ENCODE measurements at places on chromosomes 12 and 14.
A peak's percentile ranks its signal among the peaks of the same experiment; 100 is the strongest.

DNA sequence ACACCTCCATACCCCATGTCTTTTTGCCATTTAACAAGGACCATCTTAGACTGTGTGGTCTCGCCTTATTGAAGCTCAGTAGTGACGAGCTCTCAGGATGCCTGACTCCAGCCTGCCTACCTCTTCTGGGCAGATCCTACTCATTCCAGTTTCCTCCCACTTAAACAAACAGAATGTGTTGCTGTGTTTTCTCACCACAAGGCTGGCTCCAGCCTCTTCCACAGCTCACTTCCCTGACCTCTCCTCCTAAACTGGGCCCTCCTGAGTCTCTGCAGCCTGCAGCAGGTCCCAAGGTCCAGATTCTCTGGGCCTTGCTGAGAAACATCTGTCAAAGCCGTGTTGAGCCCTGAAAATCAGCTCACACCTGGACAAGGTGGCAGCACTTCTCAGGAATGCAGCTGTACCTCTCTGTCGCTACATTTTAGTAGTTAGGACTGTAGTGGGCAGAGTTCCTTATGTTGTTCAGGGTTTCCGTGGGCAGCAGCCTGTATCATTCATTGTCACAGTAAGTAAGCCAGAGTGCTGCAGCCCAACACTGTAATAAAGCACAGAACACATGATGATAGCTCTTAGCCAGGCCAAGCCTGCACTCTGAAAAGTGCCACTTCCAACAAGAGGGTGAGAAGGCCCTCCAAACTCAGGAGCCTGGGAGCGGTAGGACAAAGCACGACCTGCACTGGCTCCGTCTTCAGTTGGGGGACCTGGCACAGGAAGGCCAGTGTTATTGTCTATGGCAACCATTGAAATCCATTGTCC lies 68.5 kb downstream of the NKX2-1 start:
- peak; percentile 96 for DNase-seq

GRCh38 chr14:36028218-36028617 lies 148.3 kb downstream of the PTCSC3 start:
- DNase-seq = no peak

DNA sequence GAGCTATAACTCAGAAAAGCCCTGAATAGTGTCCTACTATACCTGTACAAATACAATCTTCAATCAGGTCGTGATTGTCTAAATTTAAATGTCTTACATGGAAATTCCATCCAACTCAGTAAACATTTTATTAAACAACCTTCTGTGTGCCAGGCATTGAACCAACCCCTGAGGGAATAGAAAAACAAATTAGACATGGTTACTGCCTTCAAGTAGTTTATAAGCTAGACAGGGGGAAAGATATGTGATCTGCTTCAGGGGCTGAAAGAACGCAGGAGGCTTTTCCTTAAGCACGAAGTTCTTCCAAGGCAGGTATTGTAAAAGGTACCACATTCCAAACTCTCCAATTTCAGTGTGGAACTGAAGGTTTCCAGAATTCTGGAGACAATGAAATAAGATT lies 39.7 kb upstream of the STAB2 start:
- no peak for DNase-seq

DNA sequence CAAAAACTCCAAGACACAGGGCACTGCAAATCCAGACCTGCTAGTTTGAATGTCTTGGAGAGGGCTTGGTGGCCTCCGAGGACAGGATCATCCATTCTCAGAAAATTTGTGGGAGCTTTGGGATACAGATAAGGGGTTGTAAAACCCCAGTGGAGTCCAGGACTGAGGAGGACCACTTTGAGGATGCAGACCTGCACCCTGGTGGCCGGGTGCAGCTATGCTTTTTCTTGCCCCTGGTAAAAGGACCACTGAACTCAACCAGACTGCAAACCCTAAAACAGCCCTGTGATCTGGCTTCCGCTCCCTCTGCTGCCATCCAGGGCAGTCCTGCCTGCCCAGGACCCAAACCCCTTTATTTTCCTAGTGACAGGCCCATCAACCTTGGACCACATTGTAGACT lies 169.5 kb upstream of the DAAM1 start:
- no peak for DNase-seq

- DNase-seq = no peak
Measured at GRCh38 chr14:89014569-89014850, 190.1 kb downstream of the TTC8 start.

DNA sequence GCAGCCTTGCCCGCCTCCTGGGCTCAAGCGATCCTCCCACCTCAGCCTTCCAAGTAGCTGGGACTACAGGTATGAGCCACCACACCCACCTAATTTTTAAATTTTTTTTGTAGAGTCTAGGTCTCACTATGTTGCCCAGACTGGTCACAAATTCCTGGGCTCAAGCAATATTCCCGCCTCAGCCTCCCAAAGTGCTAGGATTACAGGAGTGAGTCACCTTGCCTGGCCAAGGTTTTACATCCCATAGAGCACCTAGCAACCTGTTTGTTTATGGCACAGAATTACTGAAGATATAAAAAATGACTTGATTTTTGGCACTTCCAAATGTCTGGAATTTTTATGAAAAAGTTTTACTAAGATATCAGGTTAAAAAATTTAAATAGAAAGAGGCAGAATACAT lies 16.5 kb downstream of the MYO1A start:
- no peak for DNase-seq

DNA sequence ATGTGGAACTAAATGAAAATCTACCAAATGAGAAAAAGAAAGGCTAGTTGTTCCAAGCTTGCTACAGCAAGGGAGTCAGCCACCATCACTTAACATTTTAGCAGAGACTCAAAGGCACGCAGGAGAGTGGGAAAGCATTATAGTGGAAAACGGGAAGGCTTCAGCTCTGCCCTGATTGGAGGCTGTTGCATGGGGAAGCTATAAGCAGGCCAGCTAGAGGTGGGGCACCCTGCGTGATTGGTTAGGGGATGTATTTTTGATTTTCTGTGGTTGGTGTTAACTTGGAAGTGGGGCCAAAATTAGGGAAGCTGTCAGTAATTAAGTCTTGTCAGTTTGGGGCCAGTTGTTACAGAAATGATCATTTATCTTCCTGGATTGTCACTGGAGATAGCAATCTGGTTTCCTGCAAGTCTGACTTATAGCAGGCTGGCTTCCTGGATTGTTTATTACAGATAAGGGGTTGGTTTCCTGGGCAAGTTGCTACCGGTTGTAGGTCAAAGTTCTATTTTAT lies 93.9 kb downstream of the FAR2 start:
- no peak for DNase-seq

Measured in NCI-H1417 (cell line).